ENCODE measurements at places on chromosomes 2 and 18.

- DNase-seq = no peak
Observed at GRCh38 chr2:2777213-2777612, 446.1 kb upstream of the MYT1L start.

DNA sequence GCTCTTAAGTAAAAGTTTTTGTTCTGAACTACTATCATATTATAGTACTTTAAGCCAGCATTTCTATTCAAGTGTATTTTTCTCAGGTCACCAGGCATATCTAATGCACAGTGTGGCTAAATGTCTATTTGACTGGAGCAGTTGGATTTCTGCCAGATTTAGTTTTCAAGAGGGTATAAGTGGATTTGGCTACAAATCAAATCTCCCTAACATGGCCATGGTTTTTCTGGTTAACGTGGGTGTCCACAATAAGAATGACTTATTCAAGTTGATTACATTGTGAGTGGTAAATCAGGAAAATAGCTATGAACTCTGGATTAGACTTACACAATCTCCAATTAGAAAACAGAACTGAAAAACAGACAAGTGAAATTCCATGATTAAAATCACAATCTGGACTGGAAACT lies 5.7 kb upstream of the CHN1 start:
- no peak for DNase-seq

GRCh38 chr18:4207383-4207985 lies 247.6 kb downstream of the DLGAP1 start:
- no peak for DNase-seq

GRCh38 chr2:18664421-18664820 lies 75.1 kb upstream of the NT5C1B start:
- DNase-seq = no peak

GRCh38 chr2:20472569-20472968 lies 25.7 kb downstream of the RHOB start:
- no peak for DNase-seq

- DNase-seq = no peak
Observed at GRCh38 chr18:36457683-36458082, 160.2 kb downstream of the FHOD3 start.

DNA sequence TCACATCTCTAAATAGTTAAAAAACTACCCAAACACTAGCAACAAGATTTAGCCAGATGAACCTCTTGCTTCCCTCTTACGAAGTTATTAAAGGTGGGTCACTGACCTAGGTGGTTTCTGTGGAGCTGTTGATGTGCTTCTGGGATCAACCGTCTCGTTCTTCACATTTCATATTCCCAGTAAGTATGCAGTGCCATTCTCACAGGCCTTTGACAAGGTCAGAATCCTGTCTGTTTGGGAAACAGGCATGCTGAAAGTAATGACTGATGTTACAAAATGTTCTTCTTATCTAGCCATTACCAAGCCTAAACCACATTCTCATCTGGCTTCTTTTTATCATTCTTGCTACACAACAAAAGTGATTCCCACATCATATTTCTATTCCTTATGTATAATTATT lies 70.3 kb downstream of the WDR7 start:
- no peak for DNase-seq

DNA sequence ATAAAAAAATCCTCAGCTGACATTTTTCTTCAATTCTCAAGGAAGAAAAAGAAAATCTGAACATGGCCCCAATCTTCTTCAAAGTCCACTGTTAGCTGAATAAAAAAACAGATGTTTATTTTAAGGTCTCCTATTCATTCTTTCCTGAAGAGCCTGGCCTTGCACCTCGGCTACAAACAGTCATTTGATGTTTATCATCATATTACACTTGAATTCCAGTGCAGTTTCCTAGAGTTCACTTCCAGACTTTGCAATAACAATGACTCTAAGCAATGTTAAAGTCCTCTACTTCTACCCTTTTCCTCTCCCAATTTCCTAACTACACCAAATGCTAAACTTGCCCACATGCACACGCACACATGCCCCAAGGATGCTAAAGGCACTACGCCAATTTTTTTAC lies 70.1 kb downstream of the NOL10 start:
- DNase-seq = no peak

DNA sequence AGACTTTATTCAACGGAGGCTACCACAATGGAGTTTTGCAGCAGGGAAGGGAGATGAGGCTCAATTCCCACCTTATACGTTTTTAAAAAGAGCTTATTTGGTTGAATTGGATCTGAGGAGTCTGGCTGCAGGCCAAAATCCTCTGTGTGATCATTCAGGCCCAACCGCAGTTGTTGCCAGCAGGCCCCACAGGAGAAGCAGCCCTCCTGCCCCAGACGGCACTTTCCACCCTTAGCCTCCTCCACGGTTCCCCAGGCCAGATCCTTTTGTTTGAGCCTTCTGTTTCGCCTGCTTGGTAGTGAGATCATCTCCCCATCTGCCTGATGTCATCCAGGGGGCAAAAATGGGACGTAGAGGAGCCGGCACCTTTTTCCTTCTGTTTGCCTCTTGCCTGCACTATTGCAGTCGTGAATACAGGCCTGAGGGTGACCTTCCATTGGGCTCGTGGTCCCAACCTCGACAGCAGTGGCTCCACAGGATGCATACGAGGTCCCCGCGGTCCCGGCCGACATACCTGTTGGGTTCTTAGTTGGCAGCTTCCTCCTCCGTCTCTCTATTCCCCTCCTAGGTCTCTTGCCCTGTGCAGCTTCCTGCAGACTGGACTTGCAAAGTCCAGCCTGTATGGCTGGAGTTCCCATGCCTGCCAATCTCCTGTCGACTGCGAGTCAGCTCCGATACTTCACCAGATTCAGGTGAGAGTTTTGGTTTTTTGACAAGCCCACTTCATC lies 9.3 kb upstream of the GPR35 start:
- DNase-seq = no peak

GRCh38 chr2:74051504-74051903 lies 66.8 kb downstream of the TET3 start:
- DNase-seq = no peak

DNA sequence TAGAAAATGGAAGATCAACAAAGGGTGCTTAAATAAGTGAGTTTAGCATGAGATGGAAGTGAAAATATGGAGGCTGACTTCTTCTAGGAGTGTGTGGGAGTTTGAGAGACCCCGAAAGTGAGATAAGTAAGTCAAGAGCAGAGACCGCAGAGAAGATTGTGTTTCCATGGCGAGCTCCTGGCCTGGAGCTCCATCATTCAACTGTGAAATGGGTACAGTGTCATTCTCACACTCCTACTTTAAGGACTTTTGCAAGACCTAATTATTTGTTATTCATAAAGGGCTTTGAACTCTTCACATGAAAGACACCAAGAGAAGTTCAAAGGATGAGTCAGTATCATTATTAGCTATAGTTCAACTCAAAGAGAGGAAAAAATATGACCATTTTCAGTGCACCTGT lies 134.2 kb upstream of the PIK3C3 start:
- no peak for DNase-seq

DNA sequence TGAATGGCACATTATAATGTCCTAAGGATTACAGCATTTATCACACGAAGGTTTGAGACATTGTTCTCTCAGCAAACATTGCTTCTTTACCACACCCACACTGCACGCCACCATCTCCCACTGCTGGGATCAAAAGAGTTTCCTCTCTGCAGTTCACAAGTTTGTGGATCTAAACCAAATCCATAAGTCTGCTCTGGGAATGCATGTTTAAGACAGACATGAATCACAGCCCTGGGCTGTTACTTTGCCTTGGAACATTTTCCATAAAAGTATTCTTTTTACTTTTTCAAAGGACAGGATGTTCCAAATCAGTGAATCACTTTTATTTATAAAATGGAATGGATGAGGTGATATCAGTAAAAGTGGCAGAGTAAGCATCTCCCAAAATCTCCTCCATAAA lies 36.1 kb downstream of the STPG4 start:
- DNase-seq = no peak

GRCh38 chr2:138183705-138184104 lies 219.4 kb downstream of the HNMT start:
- no peak for DNase-seq

GRCh38 chr18:69974365-69974764 lies 26.7 kb upstream of the CD226 start:
- DNase-seq = no peak

DNA sequence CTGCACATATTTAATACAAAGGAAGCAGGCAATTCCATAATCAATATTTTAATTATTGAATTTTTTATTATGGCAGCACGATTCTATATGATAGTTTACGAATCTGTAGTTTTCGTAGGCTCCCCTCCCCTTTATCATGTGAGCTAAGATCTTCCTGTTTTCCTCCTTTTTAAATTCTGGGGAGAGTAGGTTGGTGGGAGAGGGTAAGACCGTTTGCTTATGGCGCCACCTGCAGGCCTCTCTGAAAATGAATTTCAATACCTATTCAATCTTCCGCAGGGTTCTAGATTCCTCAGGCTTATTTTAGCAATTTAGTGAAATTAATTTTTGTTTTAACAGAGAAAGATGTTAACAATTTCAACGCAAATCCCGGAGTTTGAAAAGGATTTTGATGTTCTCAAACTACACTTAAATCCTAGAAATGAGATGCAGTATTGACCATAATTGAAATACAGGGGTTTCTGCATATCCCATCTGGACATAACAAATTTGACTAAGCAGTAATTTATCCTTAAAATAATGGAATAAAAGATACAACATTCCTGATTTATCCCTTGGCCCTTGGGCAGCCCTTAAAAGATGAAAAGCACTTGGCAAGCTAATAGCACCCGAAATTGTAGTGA lies 12.8 kb upstream of the GBX2 start:
- DNase-seq = no peak

DNA sequence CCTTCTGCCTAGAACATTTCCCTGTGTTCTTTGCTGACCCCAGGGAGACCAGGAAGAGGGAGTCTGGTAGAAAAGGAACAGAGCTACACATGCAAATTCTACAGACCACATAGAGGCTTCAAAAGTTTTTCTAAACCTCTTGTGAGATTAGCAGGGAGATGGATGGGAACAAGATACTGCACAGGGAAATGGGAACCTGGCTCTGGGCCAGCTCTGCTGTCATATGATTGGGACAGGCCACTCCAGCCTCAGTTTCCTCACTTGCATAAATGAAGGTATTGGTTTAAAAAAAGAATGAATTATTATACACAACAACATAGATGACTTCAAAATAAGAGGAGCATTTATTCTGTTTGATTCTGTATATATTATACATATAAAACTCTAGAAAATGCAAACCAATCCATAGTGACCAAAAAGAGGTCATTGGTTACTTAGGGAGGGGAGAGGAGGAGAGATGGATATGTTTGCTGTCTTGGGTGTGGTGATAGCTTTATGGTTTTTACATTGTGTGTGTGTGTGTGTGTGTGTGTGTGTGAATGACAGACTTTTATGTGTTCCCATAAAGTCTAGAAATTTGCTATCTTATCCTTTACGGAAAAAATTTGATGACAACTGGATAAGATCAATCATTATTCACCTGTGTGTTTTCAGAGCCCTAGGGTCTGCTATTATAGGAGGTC lies 115.5 kb downstream of the MGAT5 start:
- no peak for DNase-seq

GRCh38 chr18:79223431-79223830 lies 154.2 kb downstream of the ATP9B start:
- no peak for DNase-seq

GRCh38 chr2:8877894-8878293 lies 40.5 kb upstream of the KIDINS220 start:
- DNase-seq = no peak

DNA sequence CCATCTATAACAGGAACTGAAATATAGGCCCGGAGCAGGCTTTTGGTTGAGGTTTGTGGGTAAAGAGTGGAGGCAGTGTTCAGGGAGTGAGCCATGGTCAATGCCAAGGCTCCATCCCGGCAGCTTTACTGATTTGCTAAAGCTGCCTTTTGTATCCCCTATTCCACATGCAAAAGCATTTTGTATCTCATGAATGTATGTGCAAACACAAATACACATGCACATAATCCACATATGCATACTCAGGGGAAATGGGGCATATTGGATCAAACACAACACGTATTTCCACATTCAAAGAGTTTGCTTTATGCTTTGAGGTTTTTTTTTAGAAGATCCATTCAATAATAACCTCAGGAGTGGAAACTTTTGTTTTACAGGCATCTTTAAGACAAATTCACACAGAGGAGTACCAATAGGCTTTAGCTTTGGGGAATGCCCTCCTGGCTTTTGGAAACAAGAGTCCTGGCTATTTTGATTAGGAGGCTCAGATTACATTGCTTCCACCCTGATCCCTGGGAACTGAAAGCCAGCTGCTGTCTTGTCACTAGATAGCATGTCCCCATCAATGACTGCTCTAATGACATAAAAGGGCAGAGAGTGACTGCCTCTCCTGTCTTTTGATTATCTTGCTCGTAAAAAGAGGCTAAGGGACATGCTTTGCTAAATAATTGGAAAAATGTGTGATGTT lies 263.2 kb downstream of the EN1 start:
- DNase-seq = no peak

- no peak for DNase-seq
Observed at GRCh38 chr2:48227617-48228344, 302.2 kb upstream of the STON1 start.

GRCh38 chr2:158006961-158007719 lies 94.5 kb upstream of the UPP2 start:
- no peak for DNase-seq

- no peak for DNase-seq
Observed at GRCh38 chr2:55019526-55020258, 30.6 kb downstream of the RTN4 start.

- no peak for DNase-seq
Observed at GRCh38 chr2:224023188-224023587, 15.9 kb downstream of the SERPINE2 start.

DNA sequence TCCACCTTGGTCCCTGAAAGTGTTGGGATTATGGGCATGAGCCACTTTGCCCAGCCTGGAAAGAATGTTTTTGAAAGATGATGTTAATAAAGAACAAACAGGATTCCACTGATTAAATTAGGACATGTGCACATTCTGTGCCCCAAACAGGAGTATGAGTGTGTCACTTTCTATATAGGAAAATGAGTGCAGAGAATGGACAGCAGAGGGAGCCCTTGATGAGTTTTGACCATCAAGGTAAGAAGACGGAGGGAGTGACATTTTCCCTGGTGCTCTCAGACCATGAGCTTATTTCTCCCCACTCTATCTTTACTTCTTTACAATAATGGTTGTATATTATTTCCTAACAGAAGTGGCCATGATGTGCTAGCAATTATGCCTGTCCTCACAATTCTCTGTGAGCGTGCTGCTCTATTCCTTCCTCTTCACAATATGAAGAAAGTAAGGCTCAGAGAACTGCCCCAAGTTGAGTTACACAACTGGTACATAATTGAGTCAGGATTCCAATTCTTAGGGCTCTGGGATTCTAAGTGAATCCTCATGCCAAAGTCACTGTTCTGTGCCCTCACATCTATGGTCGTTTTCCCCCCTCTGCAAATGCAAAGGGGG lies 20.6 kb downstream of the RPL37A start:
- peak; percentile 32 for DNase-seq

All from activated T-helper 2 cell treated with anti-CD3 and anti-CD28 coated beads, Interferon-gamma antibody, Interleukin-2, Interleukin-4, amounts not matched to agents 10 μg/mL and 5 μg/mL and 100 μg/mL, durations not matched to agents 14 hours and 24 hours and 36 hours (primary cell).